ENCODE measurements at places on chromosomes 5 and 9.

DNA sequence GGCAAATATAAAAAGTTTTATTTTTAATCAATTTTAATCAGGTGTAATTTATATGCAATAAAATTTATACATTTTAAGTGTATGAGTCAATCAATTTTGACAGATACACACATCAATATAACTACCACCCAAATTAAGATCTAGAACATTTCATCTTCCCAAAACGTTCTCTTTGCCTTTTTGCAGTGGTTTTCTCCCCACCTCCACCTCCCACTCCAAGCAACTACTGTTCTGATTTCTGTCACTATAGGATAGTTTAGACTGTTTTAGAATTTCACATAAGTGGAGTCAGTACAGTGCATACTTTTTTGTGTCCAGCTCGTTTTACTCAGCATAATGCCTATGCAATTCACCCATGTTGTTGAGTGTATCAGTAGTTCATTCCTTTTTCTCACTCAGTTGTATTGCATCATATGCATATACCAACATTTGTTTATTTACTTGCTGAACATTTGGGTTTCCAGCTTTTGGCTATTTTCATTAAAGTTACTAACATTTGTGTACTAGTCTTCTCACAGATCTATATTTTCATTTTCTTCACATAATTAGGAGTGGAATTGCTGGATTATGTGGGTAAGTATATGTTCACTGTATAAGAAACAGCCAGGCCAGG lies 52.2 kb upstream of the DHFR start:
- DNase-seq = no peak

DNA sequence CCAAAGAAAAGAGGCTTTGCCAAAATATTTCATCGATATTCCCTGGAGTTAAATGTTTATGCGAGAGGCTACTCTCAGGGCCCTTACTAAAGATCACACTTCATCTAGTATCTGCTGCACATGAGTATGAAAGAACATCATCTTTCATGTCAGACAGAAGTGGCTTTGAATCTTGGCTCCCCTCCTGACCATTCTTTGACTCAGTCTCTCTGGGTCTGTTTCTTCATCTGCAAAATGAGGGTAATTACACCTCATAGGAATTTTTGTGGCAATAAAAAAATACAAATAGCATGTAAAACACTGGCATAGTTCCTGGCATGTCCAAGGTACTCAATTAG lies 58.1 kb downstream of the SLIT3 start:
- DNase-seq = peak; percentile 32

GRCh38 chr5:2800035-2800434 lies 48.6 kb upstream of the IRX2 start:
- no peak for DNase-seq

GRCh38 chr5:34550247-34550646 lies 105.9 kb upstream of the RAI14 start:
- no peak for DNase-seq

DNA sequence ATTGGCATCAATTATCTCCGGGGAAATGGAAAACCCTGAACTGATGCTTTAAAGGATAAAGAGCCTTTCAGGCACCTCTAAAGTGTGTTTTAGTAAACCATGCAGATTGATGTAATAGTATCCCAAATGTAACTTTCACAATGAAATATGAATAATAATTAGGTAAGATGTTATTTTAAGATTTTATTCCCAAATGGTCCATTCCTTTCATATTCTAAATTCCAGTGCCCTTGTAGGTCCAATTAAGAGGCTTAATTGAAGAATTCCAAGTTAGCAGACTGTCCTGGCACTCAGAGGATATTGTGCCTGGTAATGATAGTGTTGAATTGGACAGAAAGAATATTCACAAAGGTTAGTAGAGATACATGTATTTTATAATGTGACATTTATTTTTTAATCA lies 352.5 kb upstream of the NUDT12 start:
- no peak for DNase-seq

DNA sequence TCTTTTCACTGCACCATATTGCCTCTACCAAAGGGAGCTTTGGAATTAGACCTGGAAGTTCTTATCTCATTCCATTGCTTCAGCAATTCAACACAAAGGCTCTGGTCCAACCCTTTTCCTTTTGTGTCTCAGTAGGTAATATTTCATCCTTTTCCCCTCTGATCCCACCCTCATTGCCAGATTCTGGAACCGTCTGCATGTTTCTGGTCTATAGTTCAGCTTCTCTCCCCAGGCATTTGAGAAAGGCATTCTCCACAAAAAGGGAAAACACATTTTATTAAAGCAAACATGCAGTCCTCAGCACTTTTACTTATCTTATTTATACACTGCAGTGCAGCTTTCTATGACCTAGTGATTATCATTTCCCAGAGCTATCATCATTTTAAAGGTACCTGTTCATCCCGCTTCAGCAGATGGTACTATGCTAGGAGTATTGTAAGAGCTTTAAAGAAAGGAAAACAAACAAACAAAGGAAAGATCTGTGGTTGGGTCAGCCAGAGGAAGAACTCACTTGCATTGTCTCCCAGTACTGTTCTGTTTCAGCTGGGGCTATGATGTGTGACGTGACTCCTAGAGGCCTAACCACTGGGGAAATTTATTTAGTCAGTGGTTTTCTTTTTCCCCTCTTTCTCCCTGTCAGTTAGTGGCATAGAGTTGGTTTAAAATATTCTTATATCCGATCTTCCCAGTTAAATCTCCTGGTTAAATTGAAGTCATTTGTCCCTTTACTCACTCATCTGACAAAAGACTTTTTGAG lies 269.2 kb downstream of the TMEM38B start:
- no peak for DNase-seq

GRCh38 chr5:77644371-77645157 lies 6.1 kb upstream of the OTP start:
- no peak for DNase-seq

DNA sequence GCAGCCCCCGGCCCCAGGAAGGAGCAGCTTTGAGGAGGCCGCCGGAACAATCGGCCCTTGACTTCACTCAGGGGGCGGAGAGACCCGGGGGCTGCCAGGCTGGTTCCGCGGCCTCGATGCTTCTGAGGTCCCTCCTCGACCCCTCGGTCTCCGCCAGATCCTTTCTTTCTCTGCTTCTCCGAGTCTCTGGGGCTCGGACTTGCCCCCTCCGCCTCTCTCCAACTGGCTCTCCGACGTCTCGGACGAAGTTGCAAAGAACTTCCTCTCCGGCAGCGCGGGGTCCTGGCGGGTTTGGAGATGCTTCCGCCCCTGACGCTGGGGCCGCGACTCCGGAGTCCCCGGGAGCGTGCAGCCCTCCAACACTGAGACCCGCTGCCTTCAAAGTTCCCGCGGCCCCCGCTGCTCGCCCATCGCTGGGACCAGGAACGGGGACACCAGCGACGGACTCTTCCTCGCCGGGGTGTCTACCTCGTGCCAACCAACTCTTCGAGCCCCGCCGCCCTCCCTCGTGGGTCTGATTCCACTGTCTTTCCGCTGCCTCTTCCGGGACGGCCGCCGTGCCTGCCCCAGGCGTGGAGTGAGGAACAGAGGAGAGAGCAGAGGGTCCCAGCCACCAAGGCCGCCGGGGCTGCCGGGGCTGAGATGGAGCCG lies 7.0 kb downstream of the PAX5 start:
- DNase-seq = no peak

GRCh38 chr9:36793277-36793676 lies 220.6 kb downstream of the MELK start:
- DNase-seq = no peak

- no peak for DNase-seq
Observed at GRCh38 chr5:65018763-65019162, 250.0 kb downstream of the CWC27 start.

DNA sequence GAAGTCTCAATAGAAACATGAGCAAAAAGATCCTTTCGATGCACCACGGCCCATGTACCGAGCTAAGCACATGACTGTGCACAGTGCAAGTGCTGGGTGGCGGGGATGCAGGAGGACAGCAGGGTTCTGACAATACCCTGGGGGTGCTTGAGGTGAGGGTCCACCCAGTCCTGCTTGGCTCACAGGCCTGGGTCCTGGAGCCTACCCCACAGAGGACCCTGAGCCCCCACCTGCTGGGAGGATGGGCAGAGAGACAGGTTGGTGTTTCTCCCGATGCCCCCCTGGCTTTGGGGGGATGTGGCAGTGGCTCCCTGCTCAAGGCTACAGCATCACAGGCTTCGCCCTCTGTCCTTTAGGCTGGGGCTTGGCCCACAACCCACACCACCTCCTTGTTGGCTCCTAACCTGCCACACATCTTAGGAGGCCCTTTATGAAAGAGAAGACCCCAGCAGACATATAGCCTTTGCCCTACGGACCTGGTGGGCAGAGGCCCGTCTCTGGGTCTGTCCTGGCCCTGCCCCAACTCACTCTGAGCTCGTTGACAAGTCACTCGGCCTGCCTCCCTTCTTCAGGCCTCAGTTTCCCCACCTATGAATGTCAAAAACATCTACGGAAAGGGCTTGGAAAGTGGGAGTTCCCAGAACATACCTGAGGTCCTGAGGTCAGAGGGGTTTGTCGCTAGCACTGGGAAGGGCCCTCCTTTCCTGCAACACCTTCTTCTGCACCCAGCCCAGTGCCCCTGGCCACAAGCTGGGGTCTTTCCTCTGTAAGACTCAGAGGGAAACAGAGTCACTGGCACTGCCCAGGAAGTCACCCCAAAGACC lies 50.3 kb downstream of the BARX1 start:
- no peak for DNase-seq

DNA sequence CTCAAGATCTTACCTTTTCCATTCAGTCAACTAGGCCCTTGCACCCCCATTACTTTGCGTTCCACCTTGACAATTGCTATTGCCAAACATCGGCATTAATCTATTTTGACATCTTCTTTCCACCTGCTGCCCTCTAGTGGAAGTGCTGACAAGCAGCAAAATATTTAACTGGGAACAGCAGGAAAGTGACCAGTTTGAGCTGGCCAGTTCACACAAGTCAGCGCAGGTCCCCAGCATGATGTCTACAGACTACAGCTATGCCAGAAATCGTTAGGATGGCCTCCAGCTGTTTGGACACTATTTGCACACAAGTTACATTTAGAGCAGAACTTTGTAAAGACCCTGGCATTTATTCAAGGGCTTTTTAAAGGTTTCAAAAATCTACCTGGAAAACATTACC lies 160.1 kb downstream of the GHR start:
- DNase-seq = peak; percentile 68

- DNase-seq = no peak
Observed at GRCh38 chr9:33446240-33446945, 1.0 kb downstream of the AQP3 start.

DNA sequence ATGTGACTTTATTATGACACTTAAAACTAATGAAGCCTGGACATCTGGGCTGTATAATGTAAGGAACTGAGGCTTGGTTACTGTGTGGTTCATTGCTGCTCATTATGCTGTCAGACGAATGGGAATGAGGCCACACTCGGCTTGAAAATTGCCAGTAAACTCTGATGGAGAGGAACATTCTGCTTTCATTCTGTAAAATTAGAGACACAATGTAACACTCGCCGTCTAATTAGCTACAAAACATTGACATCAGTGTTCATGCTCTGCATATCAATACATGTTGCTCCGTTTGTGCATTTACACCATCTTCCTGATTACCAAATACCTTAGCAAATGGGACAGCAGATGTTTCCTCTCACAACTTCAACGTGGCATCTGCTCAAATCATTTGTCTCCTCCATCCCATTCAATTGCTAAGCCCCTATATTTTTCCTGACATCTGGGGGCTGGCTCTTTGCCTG lies 133.0 kb downstream of the SLC28A3 start:
- DNase-seq = no peak

GRCh38 chr9:132185073-132186009 lies 23.5 kb downstream of the NTNG2 start:
- DNase-seq = no peak

DNA sequence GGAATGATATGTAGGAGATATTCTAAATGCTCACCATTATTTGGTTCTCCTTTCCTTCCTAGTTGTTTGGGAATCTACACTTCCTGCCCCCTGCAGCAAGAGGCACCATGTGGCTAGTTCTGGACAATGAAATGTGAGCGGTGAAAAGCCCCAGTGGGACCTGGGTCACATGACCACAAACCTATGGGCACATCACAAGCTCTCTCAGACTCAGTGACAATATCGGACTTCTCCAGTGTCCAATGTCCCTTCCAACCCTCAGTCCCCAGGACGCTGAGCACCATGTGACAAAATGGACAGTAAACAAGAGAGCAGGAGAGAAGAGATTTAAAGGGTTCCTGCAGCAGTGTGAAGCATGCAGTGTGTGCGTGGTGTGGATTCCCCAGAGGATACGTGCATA lies 44.6 kb upstream of the FOXE1 start:
- DNase-seq = no peak

DNA sequence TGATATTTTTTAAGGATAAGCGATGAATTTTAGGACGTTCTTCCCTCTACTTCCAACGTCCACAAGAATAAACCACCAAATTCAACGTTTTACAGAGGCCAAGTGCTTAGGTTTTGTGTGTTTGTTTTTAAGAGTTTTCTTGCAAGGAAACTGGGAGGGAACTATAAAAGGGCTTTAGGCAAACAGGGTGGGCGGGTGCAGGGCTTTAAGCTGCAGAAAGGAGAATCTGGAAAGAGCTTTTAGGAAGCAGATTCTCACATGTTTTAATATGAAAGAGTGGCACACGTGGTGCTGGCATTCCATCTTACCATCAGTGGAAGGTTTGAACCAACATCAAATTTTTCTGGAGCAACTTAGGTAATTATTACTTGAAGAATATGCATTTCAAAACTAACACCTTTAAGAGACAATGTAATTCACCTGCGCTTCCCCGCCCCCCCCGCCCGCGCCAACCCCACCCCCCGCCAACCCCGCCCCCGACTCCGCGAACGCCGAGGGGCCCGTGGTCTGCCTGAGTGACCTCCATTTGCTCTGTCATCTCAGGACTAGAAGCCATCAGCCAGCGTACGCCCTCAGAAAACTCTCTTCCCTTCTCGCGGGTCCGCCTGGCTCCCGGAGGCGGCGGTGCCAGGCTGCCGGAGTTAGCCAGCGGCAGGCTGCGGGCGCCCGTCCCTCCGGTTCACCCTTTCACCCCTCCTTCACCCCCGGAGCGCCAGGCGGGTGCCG lies 911 bp upstream of the PIK3R1 start:
- peak; percentile 28 for DNase-seq

GRCh38 chr9:134328841-134329575 lies 2.8 kb downstream of the RXRA start:
- DNase-seq = peak; percentile 62

GRCh38 chr5:348726-349125 lies 27.2 kb downstream of the AHRR start:
- DNase-seq = no peak

DNA sequence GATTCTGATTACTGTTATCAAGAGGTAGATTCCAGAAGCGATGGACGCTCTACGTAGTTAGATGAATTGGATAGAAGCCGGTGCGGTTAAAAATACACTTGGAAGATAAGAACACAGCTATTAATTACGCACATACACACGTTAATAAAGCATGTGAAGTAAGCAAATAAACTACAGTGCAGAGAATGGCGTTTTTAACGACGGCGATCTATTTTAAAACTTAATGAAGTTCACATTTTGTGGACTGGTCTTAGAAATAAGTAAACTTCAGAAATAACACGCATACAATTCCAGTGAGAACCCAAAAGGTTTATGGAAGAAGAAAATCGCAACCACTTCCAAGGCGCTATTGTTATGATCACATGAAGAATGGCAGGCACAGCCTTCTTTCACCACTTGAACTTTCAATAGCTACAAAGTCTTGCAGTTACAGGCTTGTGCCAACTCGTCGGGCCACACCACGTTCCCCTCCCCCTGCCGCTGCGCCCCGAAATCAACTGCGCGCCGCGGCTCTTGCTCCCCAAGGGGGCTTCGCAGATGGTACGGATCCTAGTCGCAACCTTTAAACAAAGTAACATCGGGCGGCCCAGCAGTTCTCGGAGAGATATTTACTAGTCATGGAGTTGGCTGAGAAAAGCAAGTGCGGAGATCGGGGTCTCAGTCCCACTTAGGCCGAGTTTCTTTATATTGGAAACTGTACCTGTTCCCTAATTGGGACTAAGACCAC lies 866 bp upstream of the SEMA6A start:
- DNase-seq = peak; percentile 47
